ENCODE measurements at places on chromosomes 3 and 15.
A peak's percentile ranks its signal among the peaks of the same experiment; 100 is the strongest.

DNA sequence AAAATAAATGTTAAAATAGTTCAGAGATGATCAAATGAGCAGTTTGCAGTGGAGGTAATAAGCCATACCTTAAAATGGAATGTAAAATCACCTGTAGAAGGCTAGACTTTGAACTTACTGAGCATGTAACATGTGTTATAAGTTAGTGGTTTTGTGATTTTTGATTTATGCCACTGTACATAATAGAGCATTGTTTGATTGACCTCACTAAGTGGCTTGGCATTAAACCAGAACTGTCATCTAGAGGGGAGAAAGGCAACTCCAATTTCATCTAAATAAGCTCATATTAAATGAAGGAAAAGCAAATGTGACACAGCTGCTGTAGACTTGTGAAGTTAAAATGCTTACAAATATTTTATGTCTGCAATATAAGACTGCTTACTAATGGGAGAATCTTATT is 387.9 kb downstream of the ZIC1 start:
- no peak for DNase-seq

GRCh38 chr3:148528024-148528423 is 169.7 kb upstream of the AGTR1 start:
- no peak for DNase-seq

- DNase-seq, result no peak
Observed at GRCh38 chr3:109225516-109225915, 89.0 kb downstream of the C3orf85 start.

GRCh38 chr15:26126070-26126469 is 262.9 kb upstream of the ATP10A start:
- no peak for DNase-seq

GRCh38 chr3:40800343-40800742 is 275.6 kb downstream of the ZNF621 start:
- DNase-seq, result no peak

GRCh38 chr15:90266061-90266431 is 574 bp downstream of the NGRN start:
- DNase-seq, result peak; percentile 63

DNA sequence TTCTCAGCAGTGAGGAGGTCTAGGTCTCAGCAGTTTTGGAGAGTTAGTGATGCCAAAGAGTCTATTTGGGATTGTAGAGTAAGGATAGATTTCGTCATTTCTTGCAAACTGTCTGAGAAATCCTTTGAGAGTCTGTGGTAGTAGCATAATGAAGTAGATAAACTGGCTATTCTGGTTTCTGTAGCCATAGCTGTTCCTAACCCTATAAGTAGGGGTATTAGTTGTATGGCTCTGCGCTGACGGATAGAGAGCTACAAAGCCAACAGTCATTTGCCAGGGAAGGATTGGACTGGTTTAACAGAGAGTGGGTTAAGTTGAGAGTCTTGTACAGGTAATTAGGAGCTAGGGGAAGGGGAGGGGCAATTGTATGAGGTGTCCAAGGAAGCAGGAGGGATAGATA is 50.6 kb downstream of the KLHDC8B start:
- DNase-seq, result no peak

DNA sequence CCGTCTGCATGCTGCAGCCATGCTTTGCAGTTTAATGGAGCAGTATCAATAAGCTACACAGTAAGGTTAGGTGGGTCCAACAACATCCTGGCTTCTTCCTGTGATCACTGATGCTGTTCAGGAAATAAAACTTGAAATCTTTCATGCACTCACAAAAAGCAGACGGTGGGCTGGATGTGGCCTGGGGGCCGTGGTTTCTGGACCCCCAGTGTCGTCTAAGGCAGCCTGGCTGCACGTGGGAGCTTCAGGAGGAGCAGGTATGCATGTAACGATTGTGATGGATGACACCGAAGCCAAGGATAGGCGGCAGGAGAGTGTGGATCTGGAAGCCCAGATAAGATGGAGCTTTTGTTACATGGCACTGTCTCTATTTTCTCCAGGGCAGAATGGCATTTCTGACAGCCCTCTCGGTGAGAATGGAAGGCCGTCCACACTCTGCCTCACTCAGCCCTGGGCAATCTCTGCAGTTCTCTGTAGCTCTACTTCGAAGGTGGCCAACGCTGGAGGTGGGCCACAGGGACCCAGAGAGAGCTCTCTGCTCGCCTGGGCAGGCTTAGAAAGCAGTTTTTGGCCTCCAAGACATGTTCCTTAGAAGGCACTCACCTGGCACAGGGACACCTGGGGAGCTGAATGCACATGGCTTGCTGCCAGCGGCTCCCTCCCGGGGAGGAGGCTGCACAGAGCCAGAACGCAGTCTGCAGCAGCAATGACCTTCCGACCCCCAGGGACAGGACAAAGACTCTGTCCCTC is 46.4 kb upstream of the IQSEC1 start:
- DNase-seq, result no peak

- DNase-seq, result peak; percentile 79
Observed at GRCh38 chr3:60188803-60189202, 1062.4 kb downstream of the FHIT start.

DNA sequence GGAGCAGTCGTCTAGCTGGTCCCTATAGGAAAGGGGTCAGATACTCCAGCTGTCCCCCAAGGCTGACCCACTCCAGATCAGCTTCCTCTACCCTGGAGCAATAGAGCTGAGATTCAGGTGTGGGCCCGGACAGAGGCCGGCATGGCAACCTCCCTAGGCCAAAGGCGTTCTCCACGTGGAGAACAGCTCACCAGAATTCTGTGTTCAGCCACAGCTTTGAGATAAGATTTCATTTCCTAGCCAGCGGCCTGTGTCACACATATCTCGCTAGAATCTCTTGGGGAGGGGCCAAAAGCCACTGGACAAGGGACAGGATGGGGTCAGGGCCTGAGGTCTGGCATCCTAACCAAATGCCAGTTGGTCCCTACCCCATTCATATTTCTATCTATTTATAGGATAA is 20.1 kb downstream of the SRGAP3 start:
- DNase-seq, result no peak

DNA sequence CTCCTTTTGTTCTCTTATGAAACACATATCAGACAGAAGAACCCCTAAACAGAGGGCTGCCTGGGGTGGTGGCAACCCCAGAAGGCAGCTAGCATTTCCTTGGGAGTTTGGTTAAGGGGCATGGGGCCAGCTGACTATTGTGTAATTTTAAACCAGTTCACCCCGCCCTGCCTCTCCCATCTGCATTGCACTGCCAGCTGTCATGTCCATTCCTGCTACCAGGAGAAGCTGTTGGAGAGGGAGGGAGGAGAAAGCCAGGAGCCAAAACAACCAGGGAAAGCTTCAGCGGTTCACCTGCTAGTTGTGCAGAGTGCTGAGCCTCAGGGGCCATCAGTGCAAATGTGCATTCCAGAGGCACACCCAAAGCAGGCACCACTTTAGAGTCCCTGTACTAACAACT is 47.6 kb upstream of the ATP1B3 start:
- DNase-seq, result no peak

DNA sequence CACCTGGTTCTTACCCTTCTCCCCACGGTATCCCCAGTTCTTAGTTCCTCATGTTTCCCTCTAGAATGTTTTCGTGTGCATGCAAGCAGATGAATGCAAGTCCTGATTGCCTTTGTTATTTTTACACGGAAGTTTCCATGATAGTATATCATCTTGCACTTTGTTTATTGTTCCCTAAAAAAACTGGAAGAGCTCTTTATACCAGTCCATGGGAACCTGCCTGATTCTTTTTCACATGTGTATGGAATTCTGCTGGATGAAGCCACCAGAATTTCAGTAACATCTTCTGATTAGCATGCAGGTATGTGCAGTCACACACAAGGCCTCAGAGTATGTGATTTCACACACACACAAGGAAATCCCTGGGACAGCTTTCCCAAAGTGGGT is 16.0 kb upstream of the LRRK1 start:
- DNase-seq, result no peak

DNA sequence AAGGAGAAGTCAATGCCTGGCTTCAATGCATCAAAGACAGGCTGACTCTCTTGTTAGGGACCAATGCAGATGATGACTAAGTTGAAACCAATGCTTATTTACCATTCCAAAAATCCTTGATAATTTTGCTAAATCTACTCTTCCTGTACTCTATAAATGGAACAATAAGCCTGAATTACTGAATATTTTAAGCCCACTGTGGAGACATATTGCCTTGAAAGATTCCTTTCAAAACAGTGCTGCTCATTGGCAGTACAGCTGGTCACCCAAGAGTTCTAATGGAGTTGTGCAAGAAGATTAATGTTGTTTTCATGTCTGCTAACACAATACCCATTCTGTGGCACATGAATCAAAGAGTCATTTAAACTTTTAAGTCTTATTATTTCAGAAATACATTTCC is 181.0 kb upstream of the CBLB start:
- DNase-seq, result no peak

DNA sequence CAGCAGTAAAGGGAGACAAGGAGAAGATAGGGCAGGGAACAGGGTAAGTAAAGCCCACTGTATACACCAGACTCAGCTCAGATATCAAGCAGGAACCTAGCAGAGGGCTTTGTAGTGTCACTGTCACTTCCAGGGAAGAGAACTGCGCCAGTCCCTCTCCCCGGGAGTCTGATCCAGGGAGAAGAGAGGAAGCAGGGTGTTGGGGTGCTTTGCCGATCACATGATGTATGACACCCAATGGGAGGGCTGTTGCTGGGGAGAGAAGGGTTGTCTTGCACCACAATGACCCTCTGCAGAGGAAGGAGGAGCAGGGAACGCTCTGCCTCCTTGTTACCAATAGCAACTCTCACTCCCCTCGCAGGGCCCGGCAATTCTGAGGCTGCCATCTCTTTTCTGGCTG is 147.2 kb upstream of the SLC2A2 start:
- no peak for DNase-seq

GRCh38 chr3:152284906-152285305 is 16.2 kb downstream of the MBNL1 start:
- no peak for DNase-seq

GRCh38 chr15:60840306-60840702 is 361.4 kb upstream of the ICE2 start:
- no peak for DNase-seq

DNA sequence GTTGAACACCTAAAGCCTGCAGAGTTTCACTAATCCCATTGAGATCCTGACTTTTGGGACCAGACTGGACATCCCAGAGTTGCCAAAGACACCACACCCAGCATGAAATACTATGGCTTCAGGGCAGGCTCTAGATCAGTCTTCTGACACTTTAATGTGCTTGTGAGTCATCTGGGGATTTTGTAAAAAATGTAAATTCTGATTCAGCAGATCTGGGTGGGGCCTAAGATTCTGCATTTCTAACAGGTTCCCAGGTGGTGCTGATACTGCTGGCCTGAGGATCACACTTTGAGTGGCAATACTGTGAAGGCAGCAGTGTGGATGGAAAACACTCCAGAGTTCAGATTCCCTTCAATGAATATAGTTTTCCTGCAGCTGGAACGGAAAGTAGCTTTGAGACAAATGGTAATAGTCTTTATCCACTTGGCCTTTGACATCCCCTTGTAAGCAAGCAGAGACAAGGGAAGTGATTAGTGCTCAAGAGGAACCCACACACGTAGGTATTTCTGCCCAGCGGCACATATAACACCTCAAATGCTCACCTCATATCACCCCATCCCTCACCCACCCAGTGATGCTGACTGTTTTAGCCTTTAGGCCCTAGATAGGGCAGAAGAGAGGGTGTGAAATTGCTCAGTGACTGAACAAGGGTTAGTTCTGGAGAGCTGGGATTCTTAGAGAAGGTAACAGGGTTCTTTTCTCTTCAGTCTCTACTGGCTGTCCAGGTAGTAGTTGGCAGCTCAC is 51.5 kb upstream of the GSK3B start:
- DNase-seq, result no peak

DNA sequence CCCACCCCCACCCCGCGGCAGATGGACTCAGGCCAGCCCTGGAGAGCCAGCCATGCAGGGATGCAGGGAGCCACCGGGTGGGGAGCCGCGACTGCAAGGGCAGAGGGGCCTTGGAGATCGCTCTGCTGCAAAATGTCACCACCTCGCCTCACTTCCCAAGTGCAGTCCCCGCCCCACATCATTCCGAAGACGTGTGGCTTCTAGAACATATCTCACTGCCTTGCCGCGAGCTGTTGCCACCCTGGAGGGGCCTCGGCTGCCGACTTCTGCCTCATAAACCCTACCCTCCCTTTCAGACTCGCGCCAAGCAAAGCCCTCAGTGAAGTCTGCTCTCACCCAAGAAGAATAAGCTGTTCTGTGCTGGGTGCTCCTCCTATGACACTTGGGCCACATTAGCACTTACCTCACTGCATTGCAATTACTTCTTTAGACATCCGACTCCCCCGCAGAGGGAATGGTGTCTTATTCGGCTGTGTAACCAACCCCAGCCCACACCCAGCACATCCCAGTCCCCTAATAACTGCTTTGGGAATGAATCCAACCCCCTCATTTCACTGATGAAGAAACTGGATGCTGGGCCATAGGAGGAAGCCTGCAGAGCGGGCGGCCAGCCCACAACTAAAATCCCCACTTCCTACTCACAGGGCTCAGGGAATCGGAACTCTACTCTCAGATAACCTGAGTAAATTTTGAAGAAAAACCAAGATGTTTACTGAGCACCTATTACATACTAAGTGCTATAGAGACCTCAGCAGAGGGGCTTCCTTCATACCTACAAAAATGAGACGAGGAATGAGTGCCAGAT is 8.6 kb downstream of the TLE3 start:
- DNase-seq, result peak; percentile 40
